ENCODE measurements at places on chromosomes 4 and X. TPM values are rescaled to one million over a fixed set of nuclear protein-coding genes. Genes with fewer than 3 reads are reported as not detected.

DNA sequence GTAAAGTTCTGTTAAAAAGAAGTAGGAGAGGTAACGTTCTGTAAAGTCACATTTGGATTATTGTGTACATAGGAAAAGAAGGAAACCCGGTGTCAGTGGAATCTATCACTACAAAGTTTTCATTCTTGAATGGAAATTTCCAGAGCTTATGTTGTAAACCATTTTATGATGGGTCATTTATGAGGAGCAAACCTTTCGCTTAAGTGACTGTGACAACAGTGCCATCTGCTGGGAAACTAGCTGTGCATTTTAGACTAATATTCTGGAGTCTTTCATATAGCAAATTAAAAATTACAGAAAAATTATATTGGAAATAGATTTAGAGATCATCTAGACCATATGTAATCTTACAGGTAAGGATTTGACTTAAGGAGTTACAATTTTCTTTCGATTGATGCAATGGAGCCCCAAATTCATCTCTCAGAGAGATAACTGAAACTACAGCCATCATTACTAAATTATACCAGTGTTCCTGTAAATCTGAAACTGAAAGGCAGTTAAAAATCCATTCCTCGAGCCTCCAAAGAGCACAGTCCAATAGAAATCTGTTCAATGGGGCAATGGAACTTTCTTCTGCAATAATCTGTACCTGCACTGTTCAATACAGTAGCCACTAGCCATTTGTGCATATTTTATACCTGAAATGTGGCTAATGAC, 26.9 kb downstream of the ASB9 start:
- no peak overlapping the region for H3K27ac ChIP-seq
- no peaks in the 10 kb centered on the region for H3K4me1 ChIP-seq
- no peak overlapping the region for H3K4me3 ChIP-seq

Gene HTN3
- not detected for total RNA-seq

Gene SLC9B1
- 1.4 TPM for total RNA-seq

DNA sequence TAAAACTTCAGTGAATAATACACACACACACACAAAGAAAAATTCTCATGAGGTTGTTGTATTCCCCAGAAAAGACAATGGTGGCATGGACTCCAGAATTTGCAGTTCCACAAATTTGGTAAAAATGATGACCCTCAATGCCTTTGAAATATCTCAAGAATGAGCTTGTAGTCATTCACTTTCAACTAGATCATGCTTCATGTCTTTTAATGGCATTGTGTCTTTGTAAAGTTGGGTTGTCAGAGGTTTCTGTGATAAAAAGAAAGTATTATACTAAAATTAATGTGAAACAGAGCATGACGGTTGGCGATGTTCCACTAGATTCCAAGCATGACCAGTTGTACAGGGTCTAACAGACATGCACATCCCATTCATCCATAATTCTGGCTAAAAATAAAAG, 685.0 kb upstream of the FRG1 start:
- H3K4me1 ChIP-seq, result no peaks in the 10 kb centered on the region
- no peaks in the 10 kb centered on the region for H3K36me3 ChIP-seq
- no peaks in the 10 kb centered on the region for H3K27me3 ChIP-seq
- H3K27ac ChIP-seq, result no peak overlapping the region

DNA sequence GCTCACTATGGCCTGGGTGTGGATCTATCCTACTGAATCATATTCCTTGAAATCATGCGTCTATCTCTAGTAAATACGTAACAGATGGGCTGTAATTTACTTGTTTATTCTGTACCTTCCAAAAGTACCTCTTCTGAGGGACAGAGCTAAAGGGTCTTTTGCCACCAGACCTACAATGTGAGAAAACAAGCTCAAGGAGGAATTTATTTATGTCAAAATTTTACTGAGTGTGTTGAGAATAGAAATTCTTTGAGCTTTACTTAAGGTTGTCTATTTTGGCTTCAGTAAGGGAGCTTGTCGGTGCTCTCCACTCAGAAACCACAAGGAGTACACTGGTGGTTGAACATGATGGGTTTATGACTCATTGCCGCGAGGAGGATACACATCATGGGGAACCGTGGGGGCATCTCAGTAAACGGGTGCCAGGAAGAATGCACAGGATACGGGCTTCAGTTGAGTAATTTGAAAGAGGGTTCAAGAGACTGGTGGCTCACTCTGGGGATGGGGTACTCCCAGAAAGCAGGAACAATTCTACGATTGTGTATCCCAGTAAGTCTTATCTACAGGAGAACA, 3.0 kb downstream of the ANK2 start:
- H3K4me3 ChIP-seq, result no peak overlapping the region
- H3K27me3 ChIP-seq, result no peaks in the 10 kb centered on the region
- H3K4me1 ChIP-seq, result no peaks in the 10 kb centered on the region
- no peak for DNase-seq
- H3K27ac ChIP-seq, result no peak overlapping the region

All from Karpas-422 (cell line).